ENCODE measurements at places on chromosomes 1 and 21. TPM values are rescaled to one million over a fixed set of nuclear protein-coding genes. Genes with fewer than 3 reads are reported as not detected.

Gene ELF3
- 9.9 TPM for total RNA-seq

Gene SLC45A1
- total RNA-seq = 0.06 TPM

Gene NCAM2
- total RNA-seq = 2.6 TPM

Gene ZNF648
- total RNA-seq = not detected

Gene FMN2
- 1.4 TPM for total RNA-seq

Gene HCN3
- total RNA-seq = 0.11 TPM

Gene GJC2
- 0.17 TPM for total RNA-seq

- peak; percentile 18 for DNase-seq
Measured at GRCh38 chr1:92992054-92992453, 30.8 kb upstream of the DIPK1A start.

- no peak for DNase-seq
Measured at GRCh38 chr1:88662723-88663122, 21.4 kb upstream of the PKN2 start.

GRCh38 chr1:11978301-11978700 lies 1.9 kb upstream of the MFN2 start:
- no peak for DNase-seq

- peak; percentile 51 for DNase-seq
Measured at GRCh38 chr1:160018900-160019299, 12.9 kb downstream of the PIGM start.

DNA sequence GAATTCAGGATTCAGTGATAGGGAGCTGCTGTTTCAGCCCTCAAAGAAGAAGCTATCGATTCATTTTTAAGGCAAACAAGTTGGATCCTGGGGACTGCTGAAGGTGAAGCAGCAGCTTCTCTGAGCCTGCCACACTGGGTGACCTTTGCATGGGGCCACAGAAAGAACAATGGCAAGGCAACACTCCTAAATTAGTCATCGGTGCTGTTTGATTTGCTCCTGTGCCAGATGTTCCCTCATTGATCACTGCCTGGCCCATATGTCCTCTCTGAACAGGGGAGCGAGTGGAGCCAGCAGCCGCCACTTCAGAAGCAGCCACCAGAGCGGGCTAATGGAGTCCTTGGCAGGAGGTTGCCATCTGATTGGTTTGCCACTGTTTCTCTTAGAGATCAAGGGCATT lies 391.5 kb downstream of the NTNG1 start:
- DNase-seq = no peak

GRCh38 chr21:45355573-45355972 lies 49.4 kb upstream of the COL18A1 start:
- DNase-seq = no peak

DNA sequence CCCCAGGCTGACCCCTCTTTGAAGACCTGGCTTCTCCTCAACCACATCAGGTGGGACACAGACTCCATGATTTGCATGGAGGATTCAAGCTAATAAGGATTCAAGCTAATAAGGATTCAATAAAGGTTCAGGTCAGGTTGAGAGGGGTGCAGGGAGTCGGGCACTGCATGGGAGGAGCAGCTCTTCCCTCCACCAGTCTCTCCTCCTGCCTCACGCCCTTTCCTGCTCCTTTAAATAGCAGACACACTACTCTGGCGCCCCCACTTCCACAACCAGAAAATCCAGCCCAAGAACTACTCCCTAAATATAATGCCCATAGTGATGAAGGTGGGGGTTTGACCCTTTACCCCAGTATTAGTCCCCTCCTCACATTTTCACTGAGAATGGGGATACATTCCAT lies 7.1 kb downstream of the MEX3A start:
- no peak for DNase-seq

DNA sequence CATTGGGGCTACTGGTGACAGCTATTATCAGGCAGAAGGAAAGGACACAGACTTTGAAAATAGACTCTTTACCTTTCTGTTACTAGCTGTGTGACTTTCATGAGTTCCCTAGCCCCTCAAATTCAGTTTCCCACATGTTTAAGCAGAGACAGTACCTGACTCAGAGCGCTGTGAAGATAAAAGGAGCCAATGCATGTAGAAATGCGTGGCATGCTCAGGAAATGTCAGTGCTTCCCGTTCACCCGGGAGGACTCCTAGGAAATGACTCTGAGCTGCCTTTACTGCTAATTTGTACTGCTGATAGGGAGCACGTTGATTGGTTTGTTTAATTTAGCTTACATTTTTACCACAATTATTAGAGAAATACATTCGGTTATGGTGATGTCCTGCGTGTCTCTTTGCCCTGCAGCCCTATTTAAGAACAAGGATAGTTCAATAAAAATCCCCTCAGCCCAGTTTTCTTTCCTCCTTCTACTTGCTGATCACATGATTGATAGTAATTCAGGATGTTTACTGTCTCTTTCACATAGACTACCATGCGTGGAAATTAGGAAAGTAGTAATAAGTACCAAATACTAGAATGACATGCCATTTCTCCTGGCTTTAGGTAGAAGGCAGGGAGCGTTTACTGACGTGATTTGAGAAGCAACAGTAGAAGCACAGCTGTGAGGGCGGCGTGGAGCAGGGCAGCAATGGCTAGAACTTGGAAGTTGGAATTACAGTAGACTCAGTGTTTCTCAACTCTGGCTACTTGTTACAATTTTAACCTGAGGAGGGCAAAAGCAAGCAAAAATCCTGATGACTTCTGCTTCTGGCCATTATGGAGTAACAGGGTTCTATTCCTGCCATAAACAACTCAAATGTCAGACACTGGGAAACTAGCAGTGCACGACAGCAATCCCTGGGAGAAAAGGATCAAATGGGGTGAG lies 15.9 kb downstream of the PDIK1L start:
- peak; percentile 44 for DNase-seq

GRCh38 chr1:206680279-206680678 lies 4.4 kb upstream of the MAPKAPK2 start:
- no peak for DNase-seq

DNA sequence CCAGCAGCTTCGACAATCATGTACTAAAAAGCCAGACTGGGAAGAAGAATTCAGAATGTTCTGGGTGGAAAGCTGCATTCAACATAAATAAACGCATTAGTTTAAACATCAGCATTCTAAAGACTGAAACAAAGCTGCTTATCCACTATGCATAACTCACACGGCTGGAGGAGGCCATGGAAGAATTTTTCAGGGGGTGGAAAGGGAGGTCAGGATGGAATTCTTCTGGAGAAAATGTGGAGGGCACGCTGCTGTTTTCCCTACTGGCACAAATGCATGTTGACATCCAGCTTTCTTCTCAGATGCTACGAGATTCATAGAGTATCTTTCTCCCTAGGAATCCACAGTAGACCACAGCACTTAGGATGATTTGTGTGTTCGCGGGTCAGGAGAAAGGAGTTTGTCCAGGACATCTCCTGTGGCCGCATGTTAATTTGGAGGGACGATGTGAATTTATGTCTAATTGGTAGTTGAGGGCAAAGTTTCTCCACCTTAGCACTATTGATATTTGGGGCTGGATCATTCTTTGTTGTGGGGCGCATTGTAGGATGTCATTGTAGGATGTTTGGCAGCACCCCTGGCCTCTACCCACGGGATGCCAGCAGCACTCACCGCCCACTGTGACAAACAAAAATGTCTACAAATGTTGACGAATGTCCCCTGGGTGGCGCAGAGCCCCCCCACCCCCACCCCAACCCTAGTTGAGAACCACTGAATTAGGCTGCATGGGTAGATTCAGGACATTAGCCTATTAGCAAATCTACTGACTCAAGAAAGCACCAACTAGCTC lies 86.5 kb upstream of the KAZN start:
- DNase-seq = no peak

DNA sequence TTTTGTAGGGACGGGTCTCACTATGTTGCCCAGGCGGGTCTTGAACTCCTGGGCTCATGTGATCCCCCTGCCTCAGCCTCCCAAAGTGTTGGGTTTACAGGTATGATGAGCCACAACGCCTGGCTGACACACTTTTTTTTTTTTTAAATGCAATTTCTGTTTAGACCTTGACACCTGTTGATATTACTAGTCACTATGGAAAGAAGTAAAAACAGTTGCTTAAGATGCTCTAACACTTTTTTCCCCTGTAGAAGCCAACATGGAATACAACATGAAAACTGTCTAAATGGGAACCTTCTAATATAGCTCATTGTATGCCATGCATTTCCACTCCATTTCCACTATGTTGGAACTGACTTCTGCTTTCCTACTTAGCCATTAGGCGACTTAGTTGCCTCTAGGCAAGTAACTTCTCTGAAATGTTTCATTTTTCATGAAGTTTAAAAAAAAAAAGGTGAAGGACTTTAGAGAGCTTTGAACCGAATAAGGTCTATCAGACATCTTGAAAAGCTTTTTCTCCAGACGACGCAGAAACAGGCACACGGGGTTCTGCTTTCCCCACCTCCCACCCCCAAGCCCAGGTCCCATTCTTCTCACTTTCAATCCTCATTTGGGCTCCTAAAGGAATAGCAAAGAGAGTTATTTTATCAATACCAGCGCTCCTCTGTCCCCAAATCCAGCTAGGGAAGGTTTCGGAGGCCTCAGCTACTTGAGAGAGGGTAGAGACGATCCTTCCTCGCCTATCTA lies 648 bp upstream of the DR1 start:
- DNase-seq = no peak

GRCh38 chr1:212482006-212482636 lies 49.4 kb downstream of the NENF start:
- DNase-seq = peak; percentile 36

DNA sequence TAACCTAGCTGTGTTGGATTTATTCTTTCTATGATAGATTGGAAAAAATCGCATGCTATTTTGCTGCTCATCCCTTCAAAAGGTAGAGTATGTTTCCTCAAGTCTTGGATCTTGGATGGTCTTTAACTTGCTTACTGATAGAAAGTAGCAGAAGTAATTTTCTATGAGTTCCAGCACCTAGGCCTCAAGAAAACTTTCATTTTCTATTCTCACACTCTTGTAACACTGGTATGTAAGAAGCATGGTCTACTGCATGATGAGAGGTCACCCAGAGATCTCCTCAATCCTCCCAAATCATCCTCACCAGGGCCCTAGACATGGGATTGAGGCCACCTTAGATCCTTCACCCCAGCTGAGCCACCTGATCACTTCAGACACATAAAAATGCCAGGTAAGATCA lies 7.2 kb downstream of the SPTA1 start:
- no peak for DNase-seq

DNA sequence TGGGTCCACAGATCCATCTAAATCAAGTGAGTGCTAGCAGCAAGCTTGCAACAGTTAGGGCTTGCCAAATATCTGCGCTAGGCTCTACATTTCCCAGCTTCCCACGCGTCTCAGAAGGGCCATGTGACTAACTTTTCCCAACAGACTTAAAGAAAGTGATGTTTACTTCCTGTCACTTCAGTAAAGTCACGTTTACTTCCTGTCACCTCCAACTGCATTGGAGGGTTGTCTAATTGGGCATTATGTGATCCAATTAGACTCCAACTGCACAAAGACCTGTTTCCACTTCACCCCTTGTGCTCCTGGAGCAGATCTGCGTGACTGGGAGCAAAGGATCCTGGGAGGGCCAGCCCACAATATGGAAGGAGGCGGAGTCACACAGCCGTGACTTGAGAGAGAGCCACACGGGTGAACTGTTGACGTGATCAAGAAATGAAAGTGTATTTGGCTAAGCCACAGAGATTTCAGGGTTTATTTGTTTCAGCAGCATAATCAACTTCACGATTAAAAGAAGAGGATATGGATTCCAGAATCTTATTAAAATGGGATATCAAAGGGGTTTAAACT lies 77.7 kb downstream of the CYYR1 start:
- no peak for DNase-seq

DNA sequence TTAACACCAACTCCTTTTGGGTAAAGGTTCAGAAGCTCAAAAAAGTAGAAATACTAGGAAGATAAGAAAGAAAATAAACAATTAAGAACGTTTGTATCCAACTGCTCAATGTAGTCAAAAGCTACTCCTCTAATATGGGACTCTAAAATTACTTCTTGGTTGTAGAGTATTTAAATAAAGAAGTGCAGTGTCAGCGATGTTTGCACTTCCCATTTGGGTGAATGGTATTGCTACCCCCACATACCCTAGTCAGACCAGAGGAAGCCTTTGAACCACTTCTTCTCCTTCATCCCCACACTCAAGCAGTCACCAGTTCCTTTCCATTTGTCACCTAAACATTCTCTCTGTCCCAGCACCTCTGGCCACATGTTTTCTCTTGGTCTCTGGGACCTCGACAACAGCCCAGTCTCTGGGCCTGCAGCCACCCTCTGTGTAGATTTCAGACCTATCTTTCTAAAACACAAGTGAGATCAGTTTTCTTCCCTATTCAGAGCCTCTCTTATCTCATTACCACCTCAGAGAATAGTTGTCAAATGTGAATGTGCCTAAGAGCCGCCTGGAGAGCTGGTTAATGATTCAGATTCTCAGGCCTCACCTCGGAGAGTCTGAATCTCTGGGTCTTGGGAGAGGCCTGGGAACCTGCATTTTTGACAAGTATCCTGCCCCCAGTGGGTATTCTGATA lies 109.8 kb downstream of the OMA1 start:
- DNase-seq = no peak

GRCh38 chr1:201713086-201713810 lies 115.7 kb upstream of the IPO9 start:
- DNase-seq = peak; percentile 99

DNA sequence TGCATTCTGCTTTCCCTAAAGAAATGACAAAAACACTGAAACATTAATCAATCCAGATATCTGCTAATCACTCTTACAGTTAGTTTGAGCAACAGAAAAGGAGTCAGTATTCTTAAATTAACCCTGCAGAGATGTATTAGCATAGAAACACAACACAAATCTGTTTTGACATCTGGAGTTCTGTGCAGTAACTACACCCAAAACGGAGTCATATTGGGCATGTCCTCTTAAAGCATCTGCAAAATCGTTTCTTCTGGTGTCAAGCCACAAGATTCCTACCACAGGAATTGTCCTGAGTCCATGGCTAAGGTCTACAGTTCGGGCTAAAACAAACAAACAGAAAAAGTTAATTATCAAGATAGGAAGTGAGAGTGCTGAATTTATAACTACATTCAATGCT lies 332.1 kb upstream of the PKN2 start:
- DNase-seq = no peak

Data from Daoy (cell line).